Stimulated activated CD4-positive, alpha-beta T cell treated with anti-CD3 and anti-CD28 coated beads, Interleukin-12 subunit alpha, Interleukin-12 subunit beta, amount 100 ng/mL, for 4 hours (primary cell): ENCODE measurements at places on chromosomes 11 and 22.

GRCh38 chr11:36041988-36042611 is 98.2 kb downstream of the LDLRAD3 start:
- DNase-seq, result no peak

GRCh38 chr11:6895010-6895409 is 2.7 kb upstream of the OR2D2 start:
- no peak for DNase-seq

DNA sequence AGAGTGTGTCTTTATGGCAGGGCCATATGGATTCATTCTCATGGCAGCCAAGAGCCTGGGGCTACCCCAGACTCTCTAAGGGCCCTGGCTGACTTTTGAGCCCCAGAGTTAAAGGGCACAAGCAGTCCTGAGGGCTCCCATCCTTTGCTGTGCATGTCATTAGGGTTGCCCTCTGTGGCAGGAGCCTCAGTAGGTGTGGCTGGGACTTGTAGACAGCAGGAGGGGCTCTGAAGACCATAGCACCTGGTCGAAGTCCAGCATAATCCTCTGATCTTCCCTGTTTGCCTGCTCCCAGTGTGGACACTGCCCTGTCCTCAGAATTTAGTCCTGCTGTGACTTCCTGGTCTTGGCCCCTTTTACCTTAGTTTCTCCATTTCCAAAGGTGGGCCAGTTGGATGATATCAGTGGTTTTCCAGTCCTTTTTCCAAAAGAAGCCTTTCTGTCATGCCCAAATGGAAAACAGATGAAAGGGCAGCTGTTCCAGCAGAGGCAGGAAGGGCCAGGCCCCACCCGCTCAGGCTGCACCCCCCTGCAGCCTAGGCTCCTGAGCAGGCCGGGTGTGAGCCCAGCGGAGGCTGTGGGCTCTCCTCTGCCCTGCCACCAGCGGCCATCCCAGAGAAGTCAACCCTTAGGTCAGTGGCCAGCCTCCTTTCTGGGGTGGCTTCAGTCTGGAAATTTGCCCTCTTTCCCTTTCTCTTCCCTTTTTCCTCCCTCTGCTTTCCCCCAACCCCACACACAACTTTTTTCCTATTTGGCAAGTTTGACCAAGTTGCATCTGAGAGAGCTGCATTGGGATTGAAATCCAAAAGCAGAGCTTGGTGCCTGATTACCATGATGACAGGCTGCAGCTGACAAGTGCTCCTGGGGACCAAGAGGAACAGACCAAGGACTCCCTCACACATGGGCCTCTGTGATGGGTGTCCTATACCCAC is 32.8 kb upstream of the SUSD2 start:
- DNase-seq, result no peak

- no peak for DNase-seq
Measured at GRCh38 chr11:86490582-86490981, 115.9 kb downstream of the CCDC81 start.

DNA sequence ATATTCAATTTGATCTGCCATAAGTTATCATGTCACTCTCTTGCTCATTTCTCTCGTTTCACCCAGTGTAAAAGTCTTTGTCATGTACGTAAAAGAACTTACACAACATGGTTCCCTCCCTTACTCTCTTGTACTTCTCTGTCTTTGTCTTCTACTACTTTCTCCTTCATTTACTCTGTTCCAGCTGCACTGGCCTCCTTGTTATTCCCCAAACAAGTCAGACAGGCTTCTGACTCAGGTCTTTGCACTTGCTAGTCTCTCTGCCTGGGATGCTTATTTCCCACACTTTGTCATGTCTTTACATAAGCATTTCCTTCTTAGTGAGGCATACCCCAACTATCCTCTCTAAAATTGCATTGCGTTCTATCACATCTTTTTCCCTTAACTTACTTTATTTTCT is 117.3 kb downstream of the CYP2R1 start:
- DNase-seq, result no peak

- DNase-seq, result no peak
Measured at GRCh38 chr11:72573072-72573854, 101.0 kb downstream of the PDE2A start.

- DNase-seq, result peak; percentile 49
Measured at GRCh38 chr22:39932918-39933649, 27.1 kb upstream of the TMA7B start.

- DNase-seq, result peak; percentile 38
Measured at GRCh38 chr11:57649826-57650738, at the start of gene YPEL4. TSS of gene YPEL4 (minus strand) at chr11:57649912. CDS start at chr11:57647107, 2,805 bp downstream.

- no peak for DNase-seq
Measured at GRCh38 chr11:76579056-76579751, 91.3 kb downstream of the LRRC32 start.

GRCh38 chr11:78319453-78319955 is 98.1 kb downstream of the GAB2 start:
- DNase-seq, result no peak
